ENCODE measurements at places on chromosomes 11 and 22.
A peak's percentile ranks its signal among the peaks of the same experiment; 100 is the strongest.

- DNase-seq: no peak
Measured at GRCh38 chr22:30859714-30860095, 108.9 kb downstream of the MORC2 start.

GRCh38 chr11:117625237-117625636, 171.8 kb downstream of the DSCAML1 start:
- peak; percentile 32 for DNase-seq

GRCh38 chr11:18088966-18089365, 16.9 kb downstream of the SAAL1 start:
- DNase-seq: no peak

DNA sequence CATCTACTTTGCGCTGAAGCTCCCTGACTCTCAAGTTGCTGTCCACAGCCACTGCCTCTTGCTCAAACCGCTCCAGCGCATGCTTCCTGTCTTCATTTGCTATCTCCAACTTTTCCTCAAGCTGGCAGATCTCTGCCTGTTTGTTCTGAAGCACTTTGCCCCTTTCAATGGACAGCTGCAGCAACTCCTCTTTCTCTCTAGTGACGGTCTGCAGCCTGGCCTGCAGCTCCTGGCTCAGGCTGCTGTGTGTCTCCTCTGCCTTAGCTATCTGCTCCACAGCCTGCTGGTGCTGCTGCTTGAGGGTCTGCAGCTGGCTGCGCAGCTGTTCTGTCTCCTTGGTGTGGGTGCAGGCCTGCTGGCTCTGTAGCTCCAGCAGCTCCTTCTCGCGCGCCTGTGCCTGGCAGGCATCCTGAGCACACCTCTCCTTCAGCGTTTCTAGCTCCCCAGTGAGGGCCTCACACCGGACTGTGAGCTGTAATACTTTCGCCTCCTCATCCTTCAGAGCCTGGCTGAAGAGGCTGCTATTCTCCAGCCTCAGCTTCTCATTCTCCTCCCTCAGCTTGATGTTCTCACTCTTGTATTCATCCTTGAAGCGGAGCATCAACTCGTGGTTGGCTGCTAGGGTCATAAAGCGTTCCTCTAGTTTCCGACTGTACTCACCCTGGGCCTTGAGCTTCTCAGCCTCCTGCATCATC, 723 bp downstream of the CCDC89 start:
- no peak for DNase-seq

GRCh38 chr11:57133366-57134038, 48.3 kb upstream of the LRRC55 start:
- DNase-seq: no peak

GRCh38 chr22:45218976-45219375, 21.7 kb downstream of the KIAA0930 start:
- DNase-seq: peak; percentile 79

DNA sequence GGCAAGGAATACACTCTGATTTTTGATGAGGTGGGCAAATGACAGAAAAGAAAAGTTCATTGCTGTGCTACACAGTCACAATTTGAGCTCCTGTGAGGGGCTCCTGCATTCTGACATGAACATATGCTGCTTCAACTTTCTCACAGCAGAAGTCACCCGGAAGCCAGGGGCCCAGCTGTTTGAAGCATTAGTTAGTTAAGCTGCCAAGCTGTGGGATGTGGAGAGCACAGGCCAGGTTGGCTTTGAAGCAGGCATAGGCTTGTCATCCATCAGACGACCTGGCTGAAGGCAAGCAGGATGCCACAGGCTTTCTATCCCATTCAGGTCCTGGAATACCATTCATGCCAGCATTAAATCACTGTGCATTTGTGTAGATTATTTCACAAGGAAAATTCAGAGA, 63.1 kb downstream of the MTNR1B start:
- no peak for DNase-seq

DNA sequence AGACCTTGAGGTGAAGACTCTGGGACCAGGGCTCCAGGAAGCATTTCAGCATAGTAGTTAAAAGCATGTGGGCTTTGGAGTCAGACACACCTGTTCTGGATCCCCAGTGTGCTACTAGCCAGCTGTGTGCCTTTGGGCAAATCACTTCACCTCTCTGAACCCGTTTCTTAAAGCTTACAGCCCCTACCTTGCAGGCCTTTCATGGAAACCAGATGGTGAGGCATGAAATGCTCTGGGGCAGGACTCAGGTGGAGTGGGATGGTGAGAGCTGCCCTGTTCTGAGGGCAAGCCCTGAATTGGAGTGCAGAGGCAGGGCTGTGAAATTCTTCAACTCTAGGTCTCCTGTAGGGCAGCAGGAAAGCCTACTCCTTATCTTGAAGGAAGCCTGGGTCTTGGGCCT, 10.5 kb downstream of the UCP2 start:
- no peak for DNase-seq

- no peak for DNase-seq
Measured at GRCh38 chr11:20584093-20584774, 15.2 kb upstream of the SLC6A5 start.

DNA sequence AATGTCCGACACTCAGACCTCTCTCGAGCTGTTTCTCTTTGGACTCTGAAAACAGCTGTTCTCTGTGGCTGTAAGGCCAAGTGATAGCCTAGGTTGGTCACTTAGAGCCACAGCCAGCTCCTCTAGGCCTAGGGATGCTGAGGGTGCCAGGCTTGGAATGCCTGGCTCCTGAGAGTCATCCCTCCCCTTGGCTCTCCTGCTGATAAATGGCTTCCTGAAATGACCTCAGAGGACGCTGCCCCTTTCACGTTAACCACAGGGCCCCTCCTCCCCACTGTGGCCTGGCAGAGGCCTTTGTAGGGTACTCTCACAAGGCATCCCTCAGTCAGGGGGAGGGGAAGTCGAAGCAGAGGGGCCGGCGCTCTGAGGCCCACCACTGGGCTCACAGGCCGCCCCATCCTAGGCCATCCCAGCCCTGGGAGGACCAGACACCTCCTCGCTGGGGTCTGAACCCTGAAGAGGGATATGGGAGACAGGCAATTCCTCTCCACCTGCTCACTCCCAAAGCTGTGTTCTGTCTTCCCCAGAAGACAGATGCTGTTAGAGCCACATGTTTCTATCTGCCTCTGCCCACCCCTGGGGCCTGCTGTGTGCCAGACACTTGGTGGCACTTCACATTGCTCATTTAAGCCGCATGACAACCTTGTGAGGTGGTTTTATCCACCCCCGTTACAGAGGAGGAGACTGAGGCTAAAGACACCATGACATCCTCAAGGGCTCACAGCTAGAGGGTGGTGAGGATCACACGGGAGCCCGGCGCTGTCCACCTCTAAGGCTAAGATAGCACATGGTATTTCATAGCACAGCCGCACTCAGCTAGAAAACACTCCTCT, 50.9 kb downstream of the ARFGAP3 start:
- no peak for DNase-seq

DNA sequence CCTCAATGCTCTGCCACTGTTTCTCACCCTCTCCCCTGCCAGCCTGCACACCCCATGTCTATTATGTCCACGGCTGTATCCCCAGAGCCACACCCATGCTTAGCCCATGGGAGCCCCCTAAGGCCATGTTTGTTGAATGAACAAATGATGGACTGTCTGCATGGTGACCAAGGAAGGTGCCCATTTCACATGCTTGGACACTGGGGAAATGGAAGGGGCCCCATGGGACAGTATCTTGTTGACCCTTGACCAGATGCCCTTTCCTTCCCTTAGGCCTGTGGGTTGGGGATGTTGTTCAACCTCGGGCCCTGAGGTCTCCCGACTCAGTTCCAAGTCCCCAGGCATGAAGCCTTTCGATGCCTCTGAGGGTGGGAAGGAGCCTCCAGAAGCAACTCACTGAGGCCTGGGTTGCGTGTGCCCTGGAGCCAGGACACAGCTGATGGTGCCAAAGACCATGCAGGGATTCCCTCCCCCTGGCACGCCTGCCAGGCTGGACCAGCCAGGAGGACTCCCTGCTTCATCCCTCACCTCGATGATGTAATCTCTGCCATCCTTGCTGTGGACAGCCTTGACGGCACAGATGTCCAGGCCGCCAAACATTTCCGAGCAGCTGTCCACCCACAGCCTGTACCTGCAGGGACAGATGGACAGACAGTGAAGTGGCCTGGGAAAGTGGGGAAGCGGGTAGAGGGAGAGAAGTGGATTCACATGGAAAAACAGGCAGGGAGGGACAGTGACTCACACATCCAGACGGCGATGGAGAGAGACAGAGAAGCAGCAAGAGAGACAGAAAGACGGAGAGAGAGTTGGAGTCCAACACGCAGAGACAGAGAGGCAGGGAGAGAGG, 58.9 kb downstream of the FBXO7 start:
- no peak for DNase-seq

DNA sequence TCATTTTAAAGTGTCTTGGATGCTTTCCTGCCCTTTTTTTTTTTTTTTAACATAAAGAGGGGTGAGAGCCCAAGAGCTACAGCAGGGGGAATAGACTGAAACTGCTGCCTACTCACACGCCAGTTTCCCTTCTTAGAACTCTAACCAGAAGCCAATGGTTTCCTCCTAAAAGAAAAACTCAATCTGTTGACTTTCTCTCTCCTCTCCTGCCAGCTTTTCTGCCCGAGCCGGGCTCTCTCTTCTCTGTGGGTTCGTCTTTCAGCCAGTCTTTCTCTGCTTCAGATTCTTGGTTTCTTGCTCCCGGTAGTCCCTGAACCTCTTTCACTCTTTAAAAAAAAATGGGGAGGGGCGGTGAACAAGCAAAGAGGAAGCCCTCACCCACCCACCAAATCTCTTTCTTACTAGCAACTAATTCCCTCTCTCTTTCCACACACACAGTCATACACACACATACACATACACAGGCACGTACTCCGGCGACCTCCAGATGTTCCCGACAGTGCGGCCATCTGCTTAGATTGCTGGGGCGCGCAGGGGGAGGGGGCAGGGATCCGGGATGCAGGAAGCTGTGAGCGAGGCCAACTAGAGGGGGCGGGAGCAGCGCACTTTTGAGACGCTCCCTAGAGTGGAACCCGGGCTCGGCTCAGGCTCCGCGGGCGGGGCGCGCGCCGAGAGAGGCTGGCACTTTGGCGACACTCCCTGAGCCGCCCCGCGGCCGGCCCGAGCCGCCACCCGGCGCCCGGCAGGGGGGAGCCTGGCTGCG, 444 bp upstream of the TSKU start:
- DNase-seq: peak; percentile 56

DNA sequence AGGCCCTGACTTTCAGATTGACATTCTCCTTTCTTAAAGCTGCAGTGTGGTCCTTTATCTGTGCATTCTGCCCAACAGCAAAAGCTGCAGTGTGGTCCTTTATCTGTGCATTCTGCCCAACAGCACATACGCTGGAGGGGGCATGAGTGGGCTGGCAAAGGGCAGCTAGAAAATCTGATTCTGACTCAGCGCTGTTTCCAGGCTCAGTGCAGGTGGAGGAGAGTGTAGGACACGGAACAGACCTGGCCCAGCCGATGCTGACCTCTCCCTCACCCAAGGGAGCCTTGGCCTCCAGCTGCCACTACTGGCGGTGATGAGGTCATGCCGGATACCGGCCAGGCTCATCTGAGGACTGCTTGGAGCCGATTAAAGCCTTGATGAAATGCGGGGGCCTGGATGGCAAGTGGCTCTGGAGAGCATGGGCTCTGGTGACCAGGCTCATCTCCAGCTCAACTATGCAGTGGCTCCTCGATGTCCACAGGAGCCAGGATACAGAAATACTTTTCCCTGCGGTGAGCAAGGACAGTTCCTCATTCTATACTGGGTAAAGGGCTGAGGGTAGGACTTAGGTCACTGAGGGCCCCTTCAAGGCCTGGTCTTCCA, 84.6 kb downstream of the CLPB start:
- DNase-seq: no peak

GRCh38 chr11:106400949-106401570, 323.6 kb downstream of the AASDHPPT start:
- no peak for DNase-seq

DNA sequence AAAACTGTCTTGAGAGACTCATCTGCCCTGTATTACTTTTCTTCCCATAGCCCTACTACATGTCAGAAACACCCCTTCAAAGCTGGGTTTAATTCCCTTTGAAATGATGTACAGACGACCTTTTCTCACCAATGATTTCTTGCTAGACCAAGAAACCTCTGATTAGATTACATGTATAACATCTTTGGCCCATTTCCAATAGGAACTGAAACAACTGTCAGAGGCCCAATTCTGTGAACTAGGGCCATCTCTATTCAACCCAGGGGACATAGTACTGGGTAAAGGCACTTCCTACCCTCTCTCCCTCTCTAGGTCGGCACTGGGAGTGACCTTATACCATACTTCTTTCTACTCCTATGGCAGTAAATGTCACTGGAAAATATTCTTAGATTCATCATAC, 19.4 kb downstream of the NPAT start:
- DNase-seq: no peak

GRCh38 chr11:62497132-62497801, 49.3 kb downstream of the AHNAK start:
- peak; percentile 84 for DNase-seq

GRCh38 chr11:18485913-18486528, 30.4 kb downstream of the LDHAL6A start:
- no peak for DNase-seq

GRCh38 chr11:121309688-121310087, 17.1 kb downstream of the SC5D start:
- DNase-seq: no peak

GRCh38 chr11:36376888-36377758, 81.0 kb downstream of the PRR5L start:
- peak; percentile 58 for DNase-seq

- peak; percentile 68 for DNase-seq
Measured at GRCh38 chr11:64207256-64208085, 950 bp downstream of the FERMT3 start.

DNA sequence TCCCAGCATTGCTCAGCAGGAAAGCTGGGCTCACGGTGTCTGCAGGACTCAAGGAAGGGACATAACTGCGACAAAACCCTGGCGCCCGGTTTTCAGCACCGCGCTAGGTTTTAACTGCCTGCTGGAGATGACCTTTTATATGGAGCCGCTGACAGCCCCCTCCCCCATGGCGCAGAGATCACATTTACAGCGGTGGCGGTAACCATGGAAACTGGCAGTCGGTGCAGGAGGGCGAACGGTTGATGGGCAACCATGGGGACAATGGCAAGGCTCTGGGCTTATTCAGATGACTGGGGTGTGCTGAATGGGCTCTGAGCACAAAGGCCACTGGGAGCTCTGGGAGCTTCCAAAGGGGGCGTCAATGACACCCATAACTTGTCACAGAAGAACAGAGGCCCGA, 37.2 kb downstream of the CELSR1 start:
- peak; percentile 61 for DNase-seq

Data from Ammon's horn (tissue), 1 donor.